ENCODE measurements at places on chromosomes 12 and 14. TPM values are rescaled to one million over a fixed set of nuclear protein-coding genes. Genes with fewer than 3 reads are reported as not detected.

ANGEL1 gene
- 17.8 TPM for total RNA-seq

OR4L1 gene
- not detected for total RNA-seq

ATG14 gene
- total RNA-seq, result 4.5 TPM

CCDC197 gene
- not detected for total RNA-seq

NELL2 gene
- 0.85 TPM for total RNA-seq

LRP1-AS gene
- not detected for total RNA-seq

TOMM20L gene
- not detected for total RNA-seq

CALCOCO1 gene
- 18.1 TPM for total RNA-seq

KCNA1 gene
- 0.72 TPM for total RNA-seq

PIWIL1 gene
- total RNA-seq, result not detected

PLEKHD1 gene
- not detected for total RNA-seq

TFCP2 gene
- 22.3 TPM for total RNA-seq

ZNF891 gene
- 0.74 TPM for total RNA-seq
